ENCODE measurements at places on chromosomes 16 and 17.

DNA sequence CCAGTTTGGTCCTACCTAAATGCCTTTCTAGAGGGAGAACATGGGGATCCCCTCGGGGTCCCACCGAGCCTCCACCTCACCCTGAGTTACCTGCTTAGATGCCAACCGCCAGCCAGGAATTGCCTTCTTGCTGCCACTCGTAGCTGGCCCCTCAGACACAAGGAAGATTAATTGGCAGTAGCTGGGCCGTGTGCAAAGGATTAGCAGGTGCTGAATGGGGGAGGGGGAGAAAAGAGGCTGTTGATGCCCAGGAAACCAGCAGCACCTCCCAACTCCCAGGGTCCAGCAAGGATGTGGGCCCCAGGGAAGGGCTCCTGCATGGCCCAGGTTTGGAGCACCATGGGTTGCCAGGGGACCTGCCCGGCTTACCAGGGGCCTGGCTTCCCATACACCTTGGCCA, at the start of gene CNGB1:
CNGB1 (minus strand) TSS at position 159 of the 400 bp plus-strand sequence. CDS start 3,842 bp downstream, outside the sequence.
- no peak for DNase-seq

GRCh38 chr17:45319239-45319703, 2.5 kb upstream of the MAP3K14 start:
- DNase-seq = peak; percentile 58

DNA sequence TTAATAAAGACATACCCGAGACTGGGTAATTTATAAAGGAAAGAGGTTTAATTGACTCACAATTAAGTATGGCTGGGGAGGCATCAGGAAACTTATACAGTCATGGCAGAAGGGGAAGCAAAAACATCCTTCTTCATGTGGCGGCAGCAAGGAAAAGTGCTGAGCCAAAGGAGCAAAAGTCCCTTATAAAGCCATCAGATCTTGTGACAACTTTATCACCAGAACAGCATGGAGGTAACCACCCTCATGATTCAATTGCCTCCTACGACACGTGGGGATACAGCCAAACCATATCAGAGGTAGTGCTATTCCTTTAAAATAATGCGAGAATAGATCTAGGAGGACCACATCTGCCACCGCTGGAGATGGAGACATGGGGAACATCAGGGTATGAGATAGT, 9.0 kb downstream of the C16orf54 start:
- DNase-seq = no peak

DNA sequence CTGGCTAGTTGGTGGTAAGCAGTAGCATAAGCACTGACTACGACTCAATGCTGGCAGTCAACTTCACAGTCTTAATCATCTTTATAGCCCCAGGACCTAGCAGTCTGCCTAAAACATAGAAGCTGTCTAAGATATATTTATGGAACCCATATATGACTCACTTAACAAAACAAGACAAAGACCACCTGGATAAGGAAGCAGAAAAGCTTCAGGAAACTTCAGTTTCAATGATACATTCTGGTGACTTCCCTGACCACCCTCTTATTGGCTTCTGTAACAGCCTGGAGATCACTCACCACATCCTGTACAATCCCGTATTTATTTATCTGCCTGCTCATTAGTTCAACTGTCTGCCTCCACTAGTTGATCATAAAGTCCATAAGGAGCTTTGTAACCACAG, 95.5 kb downstream of the PMP22 start:
- DNase-seq = peak; percentile 50

DNA sequence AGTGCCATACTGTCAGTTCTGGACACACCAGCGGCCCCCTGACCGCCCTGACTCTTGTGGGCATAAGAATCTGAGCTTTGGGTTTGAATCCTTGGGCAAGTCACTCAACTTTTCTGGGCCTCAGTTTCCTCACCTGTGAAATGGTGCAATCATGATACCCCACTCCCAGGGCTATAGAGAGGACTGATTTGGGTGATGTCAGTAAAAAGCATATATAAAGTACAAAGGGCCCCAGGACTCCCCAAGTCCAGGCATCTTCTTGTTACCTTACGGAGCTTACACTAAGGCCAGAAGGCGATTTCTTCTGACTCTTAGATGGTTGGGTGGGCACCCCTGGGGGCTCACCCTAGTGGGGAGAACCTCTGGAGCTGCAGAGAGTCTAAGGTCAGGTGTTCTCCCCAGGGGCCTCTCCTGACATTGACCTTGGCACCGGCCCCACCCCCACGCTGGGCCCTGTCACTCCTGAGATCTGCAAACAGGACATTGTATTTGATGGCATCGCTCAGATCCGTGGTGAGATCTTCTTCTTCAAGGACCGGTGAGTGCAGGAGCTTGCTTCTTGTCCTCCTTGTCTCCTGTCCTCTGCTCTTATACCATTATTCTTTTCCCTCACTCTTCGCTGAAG, 13.9 kb downstream of the MMP2 start:
- DNase-seq = no peak

DNA sequence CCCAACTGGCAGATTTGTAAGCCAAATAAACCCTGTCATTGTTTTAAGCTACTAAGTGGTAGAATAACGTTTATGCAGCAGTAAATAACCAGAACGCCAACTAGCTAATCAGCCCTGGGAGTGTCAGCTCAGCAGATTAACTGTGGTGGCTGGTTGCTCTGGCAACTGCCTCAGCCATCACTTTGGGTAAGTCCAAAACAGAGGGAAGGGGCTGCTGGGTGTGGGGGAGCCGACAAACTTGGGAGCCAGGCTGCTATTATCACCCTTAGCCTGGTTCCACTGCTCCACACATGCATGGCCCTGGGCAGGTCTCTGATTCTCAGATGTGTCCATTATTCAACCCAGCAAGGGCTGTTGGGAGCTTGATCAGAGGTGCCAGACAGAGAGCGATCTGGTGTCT, 22.2 kb upstream of the RHOT1 start:
- DNase-seq = no peak

- DNase-seq = no peak
Observed at GRCh38 chr17:17220529-17220928, 14.4 kb upstream of the PLD6 start.

DNA sequence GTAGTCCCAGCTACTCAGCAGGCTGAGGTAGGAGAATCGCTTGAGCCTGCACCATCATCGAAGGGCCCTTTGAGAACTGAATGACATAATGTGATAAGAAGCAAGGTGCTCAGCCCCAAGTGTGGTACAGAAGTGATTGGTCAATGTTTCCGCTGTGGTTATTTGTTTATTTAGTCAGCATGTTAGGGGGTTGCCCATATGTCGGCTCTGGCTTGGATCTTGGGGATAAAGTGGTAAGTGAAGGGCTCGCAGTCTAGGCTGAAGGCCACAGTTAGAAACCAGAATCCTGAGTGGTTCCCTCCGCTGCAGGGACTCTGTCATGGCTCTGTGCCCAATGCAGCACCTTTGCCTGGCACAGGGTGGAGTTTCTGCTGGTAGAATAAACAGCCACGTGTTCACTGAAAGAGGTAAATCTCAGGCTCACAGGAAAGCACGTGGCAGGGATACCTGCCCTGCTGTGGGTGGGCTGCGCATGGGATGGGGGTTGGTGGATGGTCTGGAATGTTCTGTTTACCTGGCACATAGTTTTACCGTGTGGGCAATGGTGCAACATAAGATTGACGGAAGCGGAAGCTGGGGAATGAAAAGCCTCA, 35.4 kb downstream of the SYT17 start:
- no peak for DNase-seq

All from kidney glomerular epithelial cell (primary cell).